PC-3 (cell line): ENCODE measurements at places on chromosomes 12 and 14. TPM values are rescaled to one million over a fixed set of nuclear protein-coding genes. Genes with fewer than 3 reads are reported as not detected.

The CLEC9A gene
- not detected in 2 replicates for total RNA-seq

The HOXC10 gene
- 0.69 and 2.9 TPM in 2 replicates for total RNA-seq

The TCL1B gene
- total RNA-seq = not detected in 2 replicates

The ACOT4 gene
- total RNA-seq = 3.9 and 5.1 TPM in 2 replicates

The ITGA5 gene
- 35.9 and 38.2 TPM in 2 replicates for total RNA-seq

The CARMIL3 gene
- not detected in 2 replicates for total RNA-seq

The OLR1 gene
- total RNA-seq = 0.80 TPM in 1 of 2 replicates, not detected in the other

The MIP gene
- total RNA-seq = not detected in 2 replicates

The KRT81 gene
- 1,688 and 2,042 TPM in 2 replicates for total RNA-seq

The RASAL1 gene
- total RNA-seq = 0.66 and 0.69 TPM in 2 replicates

The DYNC1H1 gene
- 606 and 701 TPM in 2 replicates for total RNA-seq

The PABPN1 gene
- 89.1 and 116 TPM in 2 replicates for total RNA-seq

The CLEC1B gene
- total RNA-seq = not detected in 2 replicates

The CLEC14A gene
- total RNA-seq = not detected in 2 replicates

The COX8C gene
- total RNA-seq = not detected in 2 replicates

The TAS2R31 gene
- 0.55 and 0.75 TPM in 2 replicates for total RNA-seq

The NEDD1 gene
- 28.6 and 43.4 TPM in 2 replicates for total RNA-seq

The KRT2 gene
- 0.23 TPM in 1 of 2 replicates, not detected in the other for total RNA-seq

The HCAR3 gene
- total RNA-seq = not detected in 2 replicates

The IL22 gene
- total RNA-seq = not detected in 2 replicates

The RAD52 gene
- 17.4 and 19.3 TPM in 2 replicates for total RNA-seq

The MYF5 gene
- not detected in 2 replicates for total RNA-seq

The RALGAPA1 gene
- total RNA-seq = 20.3 and 24.0 TPM in 2 replicates

The ARHGAP9 gene
- not detected in 2 replicates for total RNA-seq

The FAM90A1 gene
- total RNA-seq = not detected in 2 replicates

The SAMD15 gene
- total RNA-seq = 1.2 and 6.2 TPM in 2 replicates

The SIX1 gene
- 16.5 and 18.2 TPM in 2 replicates for total RNA-seq

The JPH4 gene
- total RNA-seq = not detected in 2 replicates

The TGM1 gene
- total RNA-seq = 2.6 and 3.2 TPM in 2 replicates

The PRKD1 gene
- total RNA-seq = 1.2 and 3.0 TPM in 2 replicates
